ENCODE measurements at places on chromosomes 12 and 14.

GRCh38 chr12:105775343-105775742 is 363.4 kb downstream of the NUAK1 start:
- DNase-seq, result no peak

- no peak for DNase-seq
Measured at GRCh38 chr12:49702676-49703215, 4.5 kb downstream of the FMNL3 start.

- DNase-seq, result no peak
Measured at GRCh38 chr14:77026930-77027537, 1.5 kb downstream of the IRF2BPL start.

GRCh38 chr12:114898159-114898558 is 214.2 kb upstream of the TBX3 start:
- DNase-seq, result no peak

DNA sequence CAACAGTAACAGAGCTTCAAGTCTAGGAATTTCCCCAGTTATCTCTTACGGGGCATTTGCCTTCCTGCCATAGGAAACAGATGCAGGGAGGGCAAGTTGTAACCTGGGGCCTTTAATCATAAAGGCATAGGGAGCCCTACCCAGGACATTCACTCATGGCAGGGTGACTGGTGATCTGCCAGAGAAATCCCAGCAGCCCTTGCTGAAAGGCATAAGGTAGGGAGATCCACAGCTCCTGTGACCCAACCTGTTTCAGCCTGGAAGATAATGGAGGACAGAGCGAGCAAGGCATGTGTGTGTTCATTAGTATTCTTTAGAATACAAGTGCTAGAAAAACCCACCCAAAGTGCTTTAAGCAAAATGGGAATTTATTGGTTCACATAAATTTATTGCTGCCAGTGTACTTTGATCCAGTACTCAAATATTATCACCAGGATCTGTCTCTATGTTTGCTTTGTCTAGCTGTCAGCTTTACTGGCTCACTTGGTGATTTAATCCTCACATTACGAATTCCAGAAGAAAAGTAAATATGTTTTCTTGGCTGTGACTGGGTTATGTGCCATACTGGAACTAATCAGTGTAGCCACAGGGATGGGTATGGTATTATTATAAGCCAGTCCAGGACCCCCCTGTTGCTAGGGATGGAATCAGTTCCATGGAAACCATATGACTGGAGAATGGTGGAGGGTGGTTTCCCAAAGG is 21.1 kb upstream of the AKAP6 start:
- DNase-seq, result peak; percentile 25

- DNase-seq, result peak; percentile 31
Measured at GRCh38 chr12:124010687-124011086, 37.7 kb downstream of the ZNF664 start.

All from HAP-1 (cell line).